ENCODE measurements at places on chromosomes 7 and 10.

GRCh38 chr7:29066641-29067040, 79.7 kb downstream of the CPVL start:
- no peak for DNase-seq

GRCh38 chr10:115093776-115094408, 727 bp downstream of the ATRNL1 start:
- peak; percentile 16 for DNase-seq

- DNase-seq, result peak; percentile 92
Observed at GRCh38 chr10:114869520-114869892, 47.9 kb downstream of the FHIP2A start.

- DNase-seq, result peak; percentile 39
Observed at GRCh38 chr10:125054669-125055268, 105.6 kb downstream of the CTBP2 start.

GRCh38 chr10:126499744-126500143, 111.5 kb upstream of the ADAM12 start:
- no peak for DNase-seq

GRCh38 chr7:71507680-71508602, 376.0 kb downstream of the GALNT17 start:
- no peak for DNase-seq
